Cardiac muscle cell (in vitro differentiated cells and primary cell): ENCODE measurements at places on chromosomes 4 and X. TPM values are rescaled to one million over a fixed set of nuclear protein-coding genes. Genes with fewer than 3 reads are reported as not detected.
A peak's percentile ranks its signal among the peaks of the same experiment; 100 is the strongest.

Gene PRKG2
- 0.32 and 0.54 TPM in 2 replicates for total RNA-seq

Gene SH3BGRL
- 98.1 and 120 TPM in 2 replicates for total RNA-seq

Gene DACH2
- total RNA-seq = 0.32 and 0.69 TPM in 2 replicates

Gene GALNTL6
- total RNA-seq = 0.11 TPM in 1 of 2 replicates, not detected in the other

Gene FAM9A
- not detected in 2 replicates for total RNA-seq

Gene MAGEC1
- not detected in 2 replicates for total RNA-seq

Gene PCDH11X
- 0.99 and 1.4 TPM in 2 replicates for total RNA-seq

Gene RASSF6
- total RNA-seq = not detected in 2 replicates

Gene RRH
- total RNA-seq = not detected in 2 replicates

Gene RHOXF2
- not detected in 2 replicates for total RNA-seq

DNA sequence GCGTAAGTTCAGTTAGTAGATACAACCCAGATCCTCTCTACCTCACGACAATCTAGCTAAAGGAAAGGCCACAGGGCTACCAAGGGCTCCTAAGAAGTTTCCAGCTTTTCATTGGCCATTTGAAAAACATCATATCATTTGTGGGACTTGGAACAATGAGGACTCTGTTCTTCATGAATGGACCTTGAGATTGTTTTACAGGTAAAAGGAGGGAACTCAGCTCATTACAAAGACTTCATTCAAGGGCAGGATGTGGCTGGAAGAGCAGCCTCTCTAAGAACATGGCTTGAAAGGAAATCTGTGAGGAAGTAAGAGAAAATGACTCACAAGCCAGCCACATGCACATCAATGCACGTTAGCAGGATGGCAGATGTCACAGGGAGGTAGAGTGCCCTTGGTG lies 105.9 kb upstream of the SLC7A11 start:
- no peak for DNase-seq

DNA sequence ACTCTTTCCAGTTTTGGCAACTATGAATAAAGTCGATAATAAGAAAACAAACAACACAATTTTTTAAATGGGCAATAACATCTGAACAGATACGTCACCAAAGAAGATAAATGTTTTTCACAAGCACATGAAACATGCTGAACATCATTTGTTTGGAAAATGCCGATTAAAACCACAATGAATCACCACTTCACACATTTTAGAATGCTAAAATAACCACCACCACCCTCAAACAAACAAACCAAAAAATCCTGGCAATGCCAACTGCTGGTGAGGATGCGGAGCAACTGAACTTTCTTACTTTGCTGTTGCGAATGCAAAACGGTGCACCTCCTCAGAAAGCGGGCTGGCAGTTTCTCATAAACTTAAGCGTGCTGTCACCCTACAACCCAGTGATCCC lies 115.9 kb downstream of the NSUN7 start:
- no peak for DNase-seq

- no peak for DNase-seq
Observed at GRCh38 chrX:109914114-109914849, 88.6 kb upstream of the TMEM164 start.

DNA sequence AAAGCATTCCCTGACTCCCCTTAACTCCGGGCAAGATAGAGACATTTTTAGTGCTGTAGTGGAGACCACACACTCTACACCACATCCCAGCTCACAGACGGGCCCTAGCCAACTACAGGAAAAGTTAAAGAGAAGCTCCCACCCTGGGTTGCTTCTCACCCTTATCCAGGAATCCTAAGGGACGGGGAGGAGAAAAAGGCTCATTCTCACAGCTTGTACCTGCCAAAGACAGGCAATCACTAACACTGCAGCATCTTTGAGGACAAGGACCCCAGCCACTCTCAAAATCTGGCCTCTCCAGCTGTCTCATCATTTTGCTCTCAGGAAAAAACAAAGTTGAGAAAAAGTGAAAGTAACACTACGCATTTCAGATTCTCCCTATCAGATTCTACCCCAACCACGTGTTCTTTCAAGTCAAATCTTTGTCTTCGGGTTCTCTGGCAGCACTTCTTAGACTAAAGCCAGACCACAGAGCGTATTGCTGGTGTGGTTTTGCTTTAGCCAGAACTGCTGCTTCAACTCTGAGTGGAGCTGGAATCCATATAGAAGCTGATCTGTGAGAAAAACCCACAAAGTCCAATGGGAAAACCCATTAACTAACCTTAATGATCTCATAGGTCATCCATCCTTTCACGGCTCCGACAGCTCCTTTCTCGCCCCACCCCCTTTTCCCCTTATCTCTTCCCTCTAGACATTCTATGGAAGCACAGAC lies 605.9 kb upstream of the DIPK2B start:
- DNase-seq = peak; percentile 90

DNA sequence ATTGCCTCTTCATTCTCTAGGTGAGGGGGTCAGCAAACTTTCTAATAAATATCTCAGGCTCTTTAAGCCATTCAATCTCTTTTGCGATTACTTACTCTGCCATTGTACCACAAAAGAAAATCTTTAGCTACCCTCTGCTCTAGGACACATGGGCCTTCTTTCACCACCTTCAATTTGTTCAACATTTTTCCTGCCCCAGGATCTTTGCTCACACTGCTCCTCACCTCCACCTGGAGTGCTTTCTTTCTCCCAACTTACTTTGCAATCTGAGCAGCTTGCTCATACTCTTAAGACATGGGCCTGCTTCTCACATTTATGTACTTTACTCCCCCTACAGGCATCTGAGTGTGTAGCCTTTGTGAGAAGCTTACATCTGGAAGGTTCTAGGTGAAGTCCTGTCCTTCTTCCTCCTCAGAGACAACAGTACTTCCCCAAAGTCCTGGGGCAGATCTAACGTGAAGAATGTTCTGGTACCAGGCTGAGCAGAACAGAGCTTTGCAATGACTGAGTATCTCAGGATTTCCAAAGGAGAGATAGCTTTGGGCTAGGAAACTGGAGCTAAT lies 55.0 kb upstream of the PRDM5 start:
- DNase-seq = peak; percentile 73

GRCh38 chrX:100649550-100650356 lies 5.8 kb downstream of the SRPX2 start:
- DNase-seq = peak; percentile 95

GRCh38 chr4:7765666-7766065 lies 174.0 kb downstream of the AFAP1 start:
- no peak for DNase-seq

- DNase-seq = no peak
Observed at GRCh38 chr4:141081921-141082395, 51.3 kb downstream of the RNF150 start.

GRCh38 chrX:12986164-12986779 lies 11.4 kb downstream of the TMSB4X start:
- no peak for DNase-seq

GRCh38 chrX:71195964-71196649 lies 26.9 kb upstream of the GJB1 start:
- no peak for DNase-seq

DNA sequence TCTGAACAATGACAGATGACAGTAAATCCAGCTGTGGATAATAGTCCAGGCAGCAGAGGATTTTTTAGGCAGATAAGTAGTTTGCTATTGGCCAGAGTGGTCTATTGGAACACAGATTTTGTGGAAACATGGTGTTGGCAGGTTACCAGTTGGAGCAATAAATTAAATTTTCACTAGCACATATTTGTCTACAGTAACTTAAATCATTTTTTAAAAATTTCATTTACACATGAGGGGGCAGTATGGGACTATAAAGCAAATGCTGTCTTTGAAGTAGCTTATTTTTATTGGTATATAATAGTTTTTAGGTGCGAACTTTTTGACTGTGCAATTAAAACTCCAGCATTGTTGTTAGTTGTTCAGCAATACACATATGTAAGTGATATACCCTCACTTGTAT lies 289.8 kb downstream of the ARHGAP10 start:
- DNase-seq = no peak

DNA sequence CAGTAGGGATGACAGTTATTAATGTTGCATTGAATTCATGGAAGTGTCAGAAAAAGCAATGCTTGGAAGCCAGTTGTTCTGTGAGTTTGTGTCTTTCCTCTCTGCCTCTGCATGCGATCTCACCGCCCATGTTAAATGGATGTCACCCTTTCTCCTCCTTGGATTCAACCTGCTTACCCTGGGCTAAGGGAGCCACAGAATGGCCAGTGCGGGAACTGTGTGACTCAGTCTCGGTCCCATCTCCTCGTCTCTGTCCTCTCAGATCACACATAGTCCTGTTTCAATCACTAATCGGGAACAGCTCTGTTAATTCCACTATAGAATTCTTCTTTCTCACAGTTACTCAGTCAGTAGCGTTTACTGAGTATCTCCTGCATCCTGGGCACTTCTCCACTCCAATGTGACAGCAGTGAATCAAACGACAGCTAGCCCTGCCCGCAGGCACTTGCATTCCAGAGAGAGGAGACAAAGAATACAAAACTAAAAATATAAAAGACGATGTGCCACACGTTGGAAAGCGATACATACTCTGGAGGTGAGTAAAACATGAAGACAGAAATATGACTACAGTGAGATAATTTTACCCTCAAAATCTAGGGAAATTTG lies 53.6 kb upstream of the TLR3 start:
- DNase-seq = no peak

GRCh38 chr4:169251291-169252235 lies 19.2 kb downstream of the SH3RF1 start:
- DNase-seq = no peak

GRCh38 chr4:4488405-4489404 lies 53.1 kb downstream of the STX18 start:
- peak; percentile 88 for DNase-seq

GRCh38 chrX:11760958-11761357 lies 2.9 kb downstream of the MSL3 start:
- no peak for DNase-seq

DNA sequence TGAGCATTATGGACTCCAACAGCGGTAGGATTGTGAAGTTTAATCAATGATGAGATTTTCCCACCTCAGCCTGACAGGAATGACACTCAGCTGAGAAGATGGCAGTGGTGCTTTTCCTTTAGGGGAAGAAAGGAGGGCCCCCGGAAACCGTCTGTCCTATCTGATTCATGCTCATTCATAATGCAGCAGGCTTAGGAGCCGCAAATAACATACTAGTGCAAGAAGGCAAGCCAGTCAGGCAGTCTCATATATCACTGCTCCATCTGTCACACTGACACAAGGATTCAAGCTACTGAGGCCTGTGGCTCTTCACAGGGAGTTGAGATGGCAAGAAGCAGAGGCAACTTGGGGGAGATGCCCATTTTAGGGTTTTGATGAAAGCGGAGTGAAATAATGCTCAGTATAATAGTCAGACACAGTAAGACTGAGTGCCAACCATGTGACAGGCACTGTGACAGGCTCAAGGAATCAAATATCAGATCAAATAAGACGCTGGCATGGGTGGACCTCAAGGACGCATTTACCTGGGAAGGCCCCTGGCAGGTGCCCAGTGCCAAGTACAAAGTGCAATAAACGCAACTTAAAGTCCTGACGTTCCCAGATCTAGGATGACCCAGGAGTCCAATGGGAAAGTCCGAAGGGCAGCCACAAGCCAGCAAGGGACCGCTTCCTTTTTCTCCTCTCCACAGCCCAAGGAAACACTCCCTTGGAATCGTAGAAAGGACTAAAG lies 63.4 kb downstream of the FHDC1 start:
- no peak for DNase-seq

DNA sequence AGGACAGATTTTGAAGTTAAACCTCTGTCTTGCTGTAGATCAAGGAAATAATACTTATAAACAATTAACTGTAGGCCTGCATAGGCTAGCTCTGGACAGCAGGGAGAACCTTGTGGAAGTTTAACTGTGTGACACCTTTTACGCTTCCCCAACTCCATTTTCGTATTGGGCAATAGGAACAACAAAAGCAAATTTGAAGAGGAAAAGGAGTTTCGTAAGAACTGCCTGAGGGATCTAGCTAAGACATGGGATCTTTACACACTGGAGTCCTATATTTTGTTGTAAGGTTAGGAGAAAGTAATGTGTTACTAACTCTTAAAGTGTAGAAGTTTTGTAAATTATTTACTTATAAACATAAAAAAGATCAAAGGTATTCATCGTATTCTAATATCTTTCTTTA lies 324.9 kb upstream of the CASK start:
- no peak for DNase-seq

DNA sequence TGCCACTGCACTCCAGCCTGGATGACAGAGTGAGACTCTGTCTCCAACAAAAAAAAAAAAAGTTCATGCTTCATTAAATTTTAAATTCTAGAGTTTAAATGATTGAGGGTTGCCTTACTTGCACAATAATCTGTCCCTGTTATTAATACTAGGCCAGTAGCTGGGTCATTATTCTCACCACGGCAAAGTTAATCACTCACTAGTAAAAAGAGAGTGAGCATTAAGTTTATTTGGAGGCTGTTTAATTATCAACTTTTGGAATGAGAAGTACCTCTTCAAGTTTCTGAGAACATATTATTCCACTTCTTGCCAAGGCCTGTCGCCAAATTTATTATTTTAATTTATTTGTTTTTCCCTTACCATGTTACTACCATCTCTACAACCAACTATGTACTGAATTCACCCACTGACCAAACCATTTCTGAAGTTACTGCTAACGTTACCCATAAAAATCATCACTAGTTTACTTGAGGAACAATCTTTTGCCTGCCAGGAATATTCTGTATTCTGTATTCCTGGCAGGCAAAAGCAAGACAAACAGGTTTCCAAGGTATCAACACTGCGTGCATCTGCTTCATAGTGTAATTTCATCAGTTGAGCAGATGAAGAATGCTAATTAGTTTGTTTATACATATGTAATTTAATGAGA lies 26.5 kb downstream of the GUCY1A1 start:
- no peak for DNase-seq

- no peak for DNase-seq
Observed at GRCh38 chr4:184392748-184393559, 81.4 kb downstream of the IRF2 start.

- DNase-seq = no peak
Observed at GRCh38 chr4:119238068-119238722, 25.7 kb downstream of the USP53 start.
